ENCODE measurements at places on chromosomes 5 and 9. TPM values are rescaled to one million over a fixed set of nuclear protein-coding genes. Genes with fewer than 3 reads are reported as not detected.

Gene TRIM7
- polyA plus RNA-seq, result 0.22 TPM

Gene NR2F1
- polyA plus RNA-seq, result 12.1 TPM

- no peak for DNase-seq
These were observed 67.3 kb upstream of the TNFAIP8 start for GRCh38 chr5:119288379-119289033.

DNA sequence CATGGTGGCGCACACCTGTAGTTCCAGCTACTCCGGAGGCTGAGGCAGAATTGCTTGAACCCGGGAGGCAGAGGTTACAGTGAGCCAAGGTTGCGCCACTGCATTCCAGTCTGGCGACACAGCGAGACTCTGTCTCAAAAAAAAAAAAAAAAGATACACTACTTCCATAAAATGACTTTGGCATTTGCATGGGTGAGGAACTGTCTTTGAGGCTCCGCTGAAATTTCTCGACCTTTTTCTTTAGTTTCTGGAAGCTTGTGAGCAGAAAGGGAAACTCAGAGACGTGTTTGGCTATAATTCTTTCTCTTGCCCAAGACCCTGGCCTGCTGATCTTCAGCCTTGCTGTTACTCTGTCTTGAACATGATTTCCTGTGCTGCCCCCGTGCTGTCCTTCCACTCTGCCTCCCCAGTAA is 37.3 kb downstream of the SPIN1 start:
- DNase-seq, result no peak
